ENCODE measurements at places on chromosomes 12 and 14. TPM values are rescaled to one million over a fixed set of nuclear protein-coding genes. Genes with fewer than 3 reads are reported as not detected.

Gene ITGB7
- not detected for total RNA-seq

Gene NAV3
- 6.7 TPM for total RNA-seq

Gene ETFBKMT
- total RNA-seq, result 20.9 TPM

Gene CELA1
- total RNA-seq, result not detected

Gene GPRC5D
- total RNA-seq, result not detected
